CD4-positive, alpha-beta T cell treated with Interleukin-6 for 4 hours (primary cell): ENCODE measurements at places on chromosomes 7 and 10.

GRCh38 chr10:110209926-110210673 lies 2.7 kb downstream of the MXI1 start:
- DNase-seq, result no peak

- DNase-seq, result no peak
Measured at GRCh38 chr10:30931094-30931493, 100.6 kb downstream of the ZNF438 start.

DNA sequence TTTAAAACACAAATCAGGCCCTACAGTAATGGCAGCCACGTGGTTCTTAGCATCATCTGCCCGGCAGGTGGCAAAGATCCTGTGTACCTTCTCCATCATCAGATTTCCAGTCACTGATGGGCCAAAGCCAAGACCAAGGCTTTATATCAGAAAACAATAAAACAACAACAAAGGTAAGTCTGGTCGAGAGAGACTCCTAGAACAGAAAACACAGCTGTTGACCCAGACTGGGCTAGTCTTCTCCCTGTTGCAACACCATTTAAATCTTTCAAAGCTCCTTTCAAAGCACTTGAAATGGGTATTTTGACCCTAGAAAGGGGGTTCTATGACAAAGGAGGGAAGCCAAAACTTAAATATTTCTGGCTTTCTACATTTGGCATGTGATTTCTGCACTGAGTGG lies 285.6 kb downstream of the IPMK start:
- DNase-seq, result no peak

GRCh38 chr10:56880606-56881005 lies 519.5 kb upstream of the ZWINT start:
- no peak for DNase-seq

- DNase-seq, result no peak
Measured at GRCh38 chr10:77518910-77519274, 118.7 kb downstream of the KCNMA1 start.

GRCh38 chr7:6258440-6259182 lies 13.8 kb downstream of the CYTH3 start:
- no peak for DNase-seq

DNA sequence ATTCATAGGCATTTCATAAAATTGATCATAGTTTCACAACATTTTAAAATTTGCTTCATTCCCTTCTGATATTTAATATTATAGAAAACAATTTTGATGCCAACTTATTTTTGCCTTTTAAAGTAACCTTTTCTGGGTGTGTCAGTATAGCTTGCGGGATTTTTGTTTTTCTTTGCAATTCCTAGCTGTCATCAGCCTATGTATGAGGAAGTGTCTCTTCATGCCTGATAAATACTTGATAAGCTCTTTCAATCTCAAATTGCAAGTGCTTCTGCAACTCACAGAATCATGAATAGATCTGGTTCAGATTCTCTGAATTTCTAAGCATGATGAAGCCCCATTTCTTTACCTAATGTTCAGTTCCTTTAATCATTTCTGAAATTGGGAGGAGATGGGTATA lies 28.0 kb upstream of the ARHGAP21 start:
- no peak for DNase-seq

GRCh38 chr10:99750641-99751040 lies 18.6 kb downstream of the CUTC start:
- no peak for DNase-seq

DNA sequence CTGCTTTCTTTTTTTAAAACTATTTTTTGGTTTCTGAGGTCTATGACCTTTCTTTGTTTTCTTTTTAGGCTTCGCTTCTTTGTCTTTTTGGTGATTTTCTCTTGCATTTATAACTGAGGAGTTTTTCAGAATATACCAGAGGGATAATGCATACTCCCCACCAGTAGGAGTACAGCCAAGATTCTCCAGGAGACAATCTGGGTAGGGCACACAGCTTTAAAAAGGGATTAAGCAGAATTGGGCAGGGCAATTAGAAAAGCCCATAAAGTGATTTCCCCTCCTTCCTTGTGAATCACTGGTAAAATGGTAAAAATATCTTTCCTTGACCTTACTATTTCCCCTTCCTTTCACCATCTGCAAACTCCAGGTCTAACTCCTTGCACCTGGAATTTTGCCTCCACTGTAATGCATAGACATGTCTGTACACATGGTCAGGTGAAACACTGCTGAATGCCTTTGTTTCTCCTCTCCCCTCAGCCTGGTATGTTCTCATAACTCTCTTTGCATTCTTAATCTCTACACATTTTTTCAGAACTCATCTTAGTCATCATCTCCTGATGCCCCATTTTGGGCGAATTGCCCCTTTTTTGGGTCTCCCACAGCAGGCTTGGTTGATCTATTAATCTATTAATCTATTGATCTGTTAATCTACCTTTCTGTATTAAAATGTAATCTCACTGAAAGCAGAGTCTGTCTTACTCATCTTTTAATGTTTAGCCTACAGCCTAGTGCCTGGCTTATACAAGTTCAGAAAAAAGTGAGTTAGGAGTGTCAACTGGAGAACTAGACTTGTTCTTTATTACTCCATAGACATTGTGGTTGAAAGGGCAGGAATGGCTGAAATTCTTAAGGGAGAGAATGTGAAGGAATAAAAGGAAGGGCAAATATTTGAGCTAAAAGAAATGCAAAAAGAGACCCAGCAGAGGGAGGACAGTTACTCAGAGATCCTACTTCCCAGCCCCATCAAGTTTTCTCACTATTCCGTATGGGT lies 64.6 kb downstream of the MDFIC start:
- DNase-seq, result no peak

GRCh38 chr7:20219446-20220292 lies 2.5 kb upstream of the MACC1 start:
- no peak for DNase-seq

GRCh38 chr7:957418-958220 lies 3.1 kb upstream of the ADAP1 start:
- no peak for DNase-seq

- no peak for DNase-seq
Measured at GRCh38 chr7:30177186-30177585, 42.4 kb downstream of the MTURN start.

DNA sequence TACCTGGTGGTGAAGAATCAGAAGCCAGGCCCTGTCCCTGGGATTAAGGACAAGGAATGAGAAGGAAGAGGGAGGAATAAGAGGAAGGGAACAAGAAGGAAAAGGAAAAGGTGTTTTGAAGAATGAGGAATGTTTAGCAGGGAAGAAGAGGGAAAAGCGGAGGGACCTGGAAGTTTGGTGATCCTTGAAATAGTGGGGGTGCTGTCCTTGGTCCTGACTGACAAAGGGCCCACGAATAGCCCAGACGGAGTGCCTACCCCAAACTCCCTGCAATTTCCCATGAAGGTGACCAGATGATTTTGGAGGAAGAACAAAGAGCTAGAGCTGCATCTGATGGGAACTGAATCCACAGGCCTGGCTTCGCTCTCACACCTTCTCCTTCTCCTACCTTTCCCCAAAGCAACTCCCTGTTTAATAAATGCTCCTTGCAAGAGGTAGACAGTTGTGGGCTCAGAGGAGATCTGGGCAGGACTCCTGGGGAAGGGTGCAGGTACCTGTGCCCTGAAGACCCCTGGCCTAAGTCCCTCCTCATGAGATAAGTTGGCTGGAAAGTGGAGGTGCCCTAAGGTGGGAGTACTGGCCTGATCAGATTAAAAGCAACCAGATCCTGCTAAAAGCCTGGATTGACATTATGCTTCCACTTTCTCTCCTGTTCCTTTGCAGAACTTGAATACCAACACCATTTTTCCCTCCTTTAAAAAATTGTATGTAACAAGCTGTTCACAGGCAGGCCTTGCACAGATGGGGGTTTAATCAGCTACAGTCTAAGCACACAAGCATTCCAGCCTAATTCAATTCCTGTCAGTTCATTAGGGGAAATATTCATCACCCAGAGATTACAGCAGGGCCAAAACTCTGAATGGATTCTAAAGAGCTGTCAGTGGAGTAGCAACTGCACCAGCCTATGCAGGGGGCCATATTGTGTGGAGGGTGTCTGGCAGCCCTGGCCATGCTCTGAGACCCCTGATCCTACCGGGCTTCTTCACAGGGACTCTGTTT lies 19.4 kb downstream of the KAZALD1 start:
- no peak for DNase-seq
